Muscle of leg (tissue), 16 donors: ENCODE measurements at places on chromosomes 2 and 18. TPM values are rescaled to one million over a fixed set of nuclear protein-coding genes. Genes with fewer than 3 reads are reported as not detected.

- peak; percentile 52 for DNase-seq
Measured at GRCh38 chr2:22355816-22356433, 1029.1 kb upstream of the KLHL29 start.

The RAB17 gene
- total RNA-seq, result 0.93 TPM

The SLC16A14 gene
- total RNA-seq, result 4.2 TPM

GRCh38 chr2:201996679-201997314, 36.9 kb upstream of the FZD7 start:
- DNase-seq, result no peak

DNA sequence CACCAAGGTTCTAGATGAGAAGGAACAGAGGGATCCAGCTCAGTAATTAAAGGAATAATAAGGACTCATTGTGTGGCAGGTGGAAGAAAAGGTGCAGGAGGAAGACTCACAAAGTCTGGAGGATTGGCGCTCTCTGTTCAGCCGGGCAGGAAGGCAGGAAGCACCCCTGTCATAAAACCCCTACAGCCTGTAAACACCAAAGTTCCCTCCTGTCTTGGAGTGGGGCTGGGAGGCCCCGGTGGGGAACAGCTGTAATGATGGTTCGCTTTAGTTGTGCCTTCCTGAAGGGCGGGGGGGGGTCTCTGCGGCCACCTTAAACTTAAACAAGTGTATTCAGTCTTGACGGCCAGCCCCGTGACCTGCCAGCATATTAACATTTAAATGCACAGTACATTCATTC, 84.3 kb downstream of the GBX2 start:
- DNase-seq, result no peak

The ALK gene
- 0.04 TPM for total RNA-seq

DNA sequence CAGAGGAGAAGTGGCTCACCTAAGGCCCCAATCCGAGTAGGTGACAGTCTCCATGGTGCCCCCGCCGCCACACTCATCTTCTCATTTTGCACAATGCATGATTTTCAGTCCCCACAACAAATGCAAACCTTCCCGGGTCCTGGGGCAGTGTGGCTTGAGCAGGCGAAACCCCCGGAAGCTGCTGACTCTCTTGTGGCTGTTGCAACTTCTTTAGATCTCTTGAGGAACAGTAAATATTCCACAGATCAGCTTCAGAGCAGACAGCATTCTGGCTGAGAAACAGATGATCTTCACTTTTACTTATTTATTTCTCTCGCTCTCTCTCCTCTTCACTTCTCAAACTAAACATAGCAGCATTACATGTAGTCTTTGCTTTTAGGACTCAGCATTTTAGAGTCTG, 51.9 kb downstream of the ASAP2 start:
- DNase-seq, result no peak

GRCh38 chr2:186183406-186183805, 302.7 kb upstream of the ZC3H15 start:
- DNase-seq, result no peak

- DNase-seq, result no peak
Measured at GRCh38 chr2:169119851-169120250, 50.5 kb downstream of the DHRS9 start.

- DNase-seq, result peak; percentile 26
Measured at GRCh38 chr2:96763511-96764252, 3.0 kb downstream of the CNNM4 start.

DNA sequence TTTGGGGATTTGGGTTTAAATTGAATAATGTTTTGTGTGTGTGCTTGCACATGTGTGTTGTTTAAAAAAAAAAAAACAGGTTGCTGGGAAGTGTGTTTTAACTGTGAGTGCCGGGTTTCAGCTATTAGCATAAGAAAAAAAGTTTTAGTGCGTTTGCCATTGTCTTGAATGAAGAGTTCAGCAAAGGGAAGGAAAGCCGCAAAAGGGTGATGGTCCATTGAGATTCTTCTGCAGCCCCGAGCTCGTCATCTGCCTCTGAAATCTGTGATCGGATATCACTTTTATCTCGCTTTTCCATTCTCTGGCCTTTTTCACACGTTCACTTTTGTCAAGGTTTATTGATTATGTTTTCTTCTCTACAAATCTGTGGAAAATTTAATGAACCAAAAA, 4.7 kb downstream of the GLI2 start:
- no peak for DNase-seq

- DNase-seq, result peak; percentile 70
Measured at GRCh38 chr18:45357686-45358470, 257.4 kb upstream of the SLC14A2 start.

- no peak for DNase-seq
Measured at GRCh38 chr2:101802329-101802728, 104.8 kb downstream of the MAP4K4 start.

The AKAIN1 gene
- total RNA-seq, result 0.18 TPM

- DNase-seq, result no peak
Measured at GRCh38 chr2:201961401-201961800, 72.3 kb upstream of the FZD7 start.

The TET3 gene
- total RNA-seq, result 5.5 TPM

DNA sequence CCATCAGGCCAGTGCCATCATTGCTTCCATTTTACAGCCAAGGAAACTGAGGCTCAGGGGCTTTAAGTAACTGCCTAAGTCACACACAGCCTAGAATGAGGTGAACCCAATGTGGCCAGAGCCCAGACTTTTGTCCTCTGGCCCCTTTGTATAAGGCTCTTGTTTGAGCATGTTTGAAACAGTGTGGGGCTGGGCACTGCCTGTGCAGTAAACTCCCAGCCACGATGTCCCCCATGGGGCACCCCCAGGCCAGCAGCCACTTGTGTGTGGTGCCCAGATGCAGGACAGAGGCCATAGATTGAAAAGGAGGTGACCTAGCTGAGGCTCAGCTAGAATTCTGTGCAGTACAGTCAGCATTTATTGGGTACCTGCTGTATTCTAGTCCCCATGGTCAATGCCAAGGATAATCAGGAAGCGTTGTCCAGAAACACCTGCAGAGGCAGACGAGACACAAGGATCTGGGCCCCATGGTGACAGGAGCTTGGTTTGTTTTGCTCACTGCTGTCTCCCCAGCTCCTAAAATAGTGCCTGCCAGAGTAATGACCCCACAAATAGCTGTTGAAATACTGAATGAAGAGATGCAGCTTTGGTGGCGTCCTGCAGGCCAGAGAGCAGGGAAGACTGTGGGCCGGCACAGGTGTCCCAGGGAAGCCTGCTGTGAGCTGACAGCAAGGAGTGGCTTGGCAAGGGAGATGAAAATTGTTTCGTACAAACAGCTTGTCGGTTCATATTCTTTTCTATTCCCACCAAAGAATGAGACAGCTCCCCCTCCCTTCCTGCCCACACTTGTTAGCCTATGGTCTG, 160.7 kb downstream of the LDLRAD4 start:
- DNase-seq, result peak; percentile 50

- DNase-seq, result no peak
Measured at GRCh38 chr2:190136259-190136658, 73.7 kb upstream of the MSTN start.

DNA sequence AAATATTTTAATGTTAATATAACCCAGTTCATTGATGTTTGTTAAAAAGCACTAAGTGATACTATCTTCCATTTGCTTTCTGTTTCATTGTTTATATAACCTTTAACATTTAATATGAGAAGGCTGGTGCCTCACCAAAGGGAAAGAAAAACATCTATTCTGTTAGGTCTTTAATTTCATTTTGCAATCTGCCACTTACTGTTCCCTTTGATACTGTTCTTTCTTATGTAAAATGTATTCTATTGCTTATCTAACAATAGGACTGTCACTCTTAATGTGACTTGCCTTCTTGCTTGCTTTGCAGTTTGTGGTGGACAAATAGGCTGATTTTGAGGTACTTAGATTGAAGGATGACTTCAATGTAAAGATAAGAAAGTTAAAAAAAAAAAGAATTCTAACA, 1666.1 kb upstream of the DDX18 start:
- no peak for DNase-seq

DNA sequence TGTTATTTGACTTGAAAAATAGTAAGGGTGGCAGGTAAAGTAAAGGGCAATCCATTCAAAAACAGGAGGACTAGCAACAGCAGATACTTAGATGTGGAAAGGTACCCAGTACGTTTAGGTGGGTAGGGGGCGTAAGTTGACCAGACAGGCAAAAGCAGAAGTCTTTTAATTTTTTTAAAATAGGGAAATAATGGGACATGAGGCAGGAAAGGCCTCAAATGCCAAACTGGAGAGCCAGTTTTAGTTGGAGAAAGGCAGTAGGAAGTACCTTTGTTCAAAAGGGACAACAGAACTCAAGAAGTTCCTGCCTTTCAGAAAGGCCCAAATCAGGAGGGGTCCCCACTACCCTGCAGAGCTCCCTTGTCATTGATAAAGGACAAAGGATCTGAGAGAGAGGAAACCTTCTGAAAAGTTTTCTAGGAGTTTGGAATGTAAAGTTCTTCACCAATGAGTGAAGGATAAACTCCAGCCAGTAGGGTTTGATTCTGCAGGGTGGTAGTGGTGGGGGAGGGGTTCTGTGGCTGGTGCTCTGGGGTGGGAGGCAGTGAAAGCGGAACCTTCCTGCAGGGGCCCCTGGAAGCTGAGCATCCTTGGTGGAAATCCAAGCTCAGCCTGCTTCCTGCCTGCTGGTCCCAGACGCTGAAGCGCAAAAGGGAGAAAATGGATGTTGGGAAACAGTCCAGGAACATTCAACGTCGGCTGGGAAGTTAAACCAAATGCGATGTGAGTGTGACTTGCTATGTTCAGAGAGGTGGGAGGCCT, 40.1 kb downstream of the TMEM17 start:
- DNase-seq, result peak; percentile 95
